ENCODE measurements at places on chromosomes 16 and 17.

- no peak for DNase-seq
These were observed 17.1 kb upstream of the ZFHX3 start for GRCh38 chr16:73064994-73065545.

- no peak for DNase-seq
These were observed 101.6 kb downstream of the MSI2 start for GRCh38 chr17:57357830-57358430.

DNA sequence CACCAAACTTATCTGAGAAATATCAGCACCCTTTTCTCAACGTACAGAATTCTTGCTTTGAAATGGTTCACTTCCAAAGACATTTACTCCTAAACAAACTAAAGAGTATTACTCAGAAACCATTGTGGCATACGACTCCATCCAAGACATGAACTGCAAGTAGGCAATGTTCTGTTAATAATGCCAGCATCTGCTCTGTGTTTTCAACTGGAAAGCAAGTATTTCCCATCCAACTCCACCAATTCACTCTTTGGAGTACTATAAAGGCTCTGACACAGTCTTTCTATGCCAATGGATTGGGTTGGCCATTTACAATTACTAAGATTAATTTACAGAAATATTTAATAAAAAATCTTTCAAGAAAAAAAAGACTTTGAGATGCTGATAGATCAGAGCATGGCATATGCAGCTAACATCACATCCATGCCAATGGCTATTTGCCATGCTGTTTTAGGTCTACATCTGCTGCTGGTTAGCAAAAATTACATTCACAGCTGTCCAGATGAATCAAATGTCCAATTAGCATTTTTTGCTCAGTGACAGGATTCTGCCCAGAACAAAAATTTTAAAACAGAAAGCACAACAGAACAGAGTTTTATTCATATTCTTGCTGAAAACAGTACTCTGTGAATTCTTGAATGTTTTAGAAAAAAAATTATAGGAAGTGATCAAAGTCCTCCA, 65.9 kb upstream of the HLF start:
- no peak for DNase-seq

- DNase-seq: no peak
These were observed 5.9 kb downstream of the ZDHHC7 start for GRCh38 chr16:85005285-85006069.

DNA sequence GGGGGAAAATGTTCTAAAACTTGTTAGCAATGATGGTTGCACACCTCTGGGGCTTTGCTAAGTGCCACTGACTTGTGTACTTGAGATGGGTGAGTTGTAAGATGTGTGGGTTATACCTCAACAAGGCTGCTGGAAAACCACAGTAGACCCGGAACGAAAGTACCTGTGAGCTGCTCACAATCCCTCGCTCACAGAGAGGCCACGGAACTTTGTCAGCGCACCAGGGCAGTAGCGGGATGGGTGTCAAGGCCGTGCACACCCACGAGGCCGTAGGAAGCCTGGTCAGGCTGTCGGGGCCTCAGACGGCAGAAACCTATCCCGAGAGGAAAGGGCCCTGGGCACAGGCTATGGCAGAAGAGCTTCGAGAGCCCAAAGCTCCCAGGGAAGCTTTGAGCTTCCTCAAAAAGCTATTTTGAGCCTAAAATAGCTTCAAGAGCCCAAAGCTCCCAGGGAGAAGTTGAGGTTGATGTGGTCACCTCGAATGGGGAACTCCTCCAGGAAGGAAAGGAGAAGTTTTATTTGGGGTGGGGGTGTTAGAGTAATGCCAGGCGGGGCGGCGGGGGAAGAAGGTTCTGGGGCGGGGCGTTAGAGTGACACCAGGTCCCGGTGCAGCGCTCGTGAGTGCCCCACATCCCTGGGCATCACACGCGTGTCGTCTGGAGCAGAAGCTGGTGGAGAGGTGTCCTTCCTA, 19.0 kb downstream of the CBFA2T3 start:
- no peak for DNase-seq

- no peak for DNase-seq
These were observed 43.4 kb downstream of the SLFN5 start for GRCh38 chr17:35286120-35286781.

- DNase-seq: no peak
These were observed 116.9 kb upstream of the ZKSCAN2 start for GRCh38 chr16:25374556-25374955.

DNA sequence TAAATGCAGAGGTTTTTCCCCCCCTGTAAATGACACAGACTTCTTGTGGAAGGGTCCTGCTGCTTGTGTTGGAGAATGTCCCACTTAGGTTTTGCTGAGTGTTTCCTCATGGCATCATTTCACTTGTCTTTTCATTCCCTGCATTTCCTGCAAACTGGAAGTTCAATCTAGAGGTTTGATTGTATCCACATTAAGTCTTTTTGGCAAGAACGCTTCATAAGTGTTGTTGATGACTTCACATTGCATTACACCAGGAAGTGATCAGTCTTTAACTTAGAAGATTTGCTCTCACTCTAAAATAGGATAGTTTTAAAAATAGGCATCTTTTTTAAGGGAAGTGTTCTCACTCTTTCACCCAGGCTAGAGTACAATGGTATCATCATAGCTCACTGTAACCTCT, 67.2 kb downstream of the RPTOR start:
- DNase-seq: no peak

- peak; percentile 64 for DNase-seq
These were observed at the start of gene ACSF3 for GRCh38 chr16:89093602-89094251. Gene ACSF3, plus strand, starts transcription at chr16:89093852. Its CDS starts 6,830 bp downstream, at chr16:89100682.

DNA sequence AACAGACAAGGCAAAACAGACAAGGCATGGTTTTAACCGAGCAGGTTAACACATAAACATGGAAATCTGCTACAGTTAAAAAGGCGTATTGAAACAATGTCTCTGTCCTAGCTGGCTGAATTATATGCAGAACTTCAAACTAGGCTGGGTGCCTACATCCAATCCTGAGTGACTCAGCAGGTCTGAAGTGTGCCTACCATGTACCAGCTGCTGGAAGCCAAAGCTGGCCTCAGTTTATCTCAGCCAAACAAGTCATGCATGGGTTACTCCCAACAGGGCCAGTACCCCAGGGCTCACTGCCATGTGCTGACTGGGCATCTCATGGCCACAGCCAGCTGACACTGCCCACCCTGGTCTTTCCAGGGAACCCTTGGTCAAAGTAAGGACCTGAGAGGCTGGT, 4.0 kb downstream of the C1QBP start:
- no peak for DNase-seq

GRCh38 chr16:12406926-12407690, 396.6 kb downstream of the CPPED1 start:
- no peak for DNase-seq

DNA sequence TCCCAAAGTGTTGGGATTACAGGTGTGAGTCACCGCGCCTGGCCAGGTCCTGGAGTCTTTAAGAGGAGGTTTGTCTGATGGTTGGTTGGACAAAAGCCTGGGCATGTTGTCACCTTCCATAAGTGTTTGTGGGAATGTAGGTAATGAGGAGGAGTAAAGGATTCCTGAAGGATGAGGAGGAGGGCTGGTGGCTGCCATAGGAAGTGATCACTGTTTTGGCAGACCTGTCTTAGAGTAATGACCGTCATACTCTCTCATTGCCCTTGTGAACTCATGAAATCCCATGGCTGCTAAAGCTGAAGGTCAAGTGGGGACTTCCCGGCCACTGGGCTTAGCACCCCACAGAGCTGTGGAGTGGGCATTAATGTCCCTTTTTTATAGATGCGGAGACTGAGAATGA, 40.5 kb downstream of the TENT4B start:
- DNase-seq: no peak

- DNase-seq: no peak
These were observed 14.0 kb downstream of the CA5A start for GRCh38 chr16:87922250-87922871.

GRCh38 chr17:16512011-16512410, 20.0 kb upstream of the LRRC75A start:
- no peak for DNase-seq

DNA sequence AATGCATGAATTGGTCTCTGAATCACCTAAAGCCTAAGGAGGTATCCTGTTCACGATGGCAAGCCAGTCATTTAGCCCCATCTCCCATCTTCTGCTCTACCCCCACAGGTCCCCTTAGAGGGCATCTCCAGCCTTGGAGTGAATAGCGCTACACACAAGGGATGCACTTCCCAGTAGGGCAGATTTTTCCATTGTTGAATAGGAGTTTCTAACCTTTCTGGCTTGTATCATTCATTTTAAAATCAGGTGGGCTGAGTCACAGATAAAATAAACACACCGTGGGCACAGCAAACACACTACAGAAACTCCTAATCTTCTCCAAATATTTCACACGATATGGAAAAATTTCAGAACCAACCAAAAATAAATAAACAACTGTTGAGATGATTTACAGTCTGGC, 201.2 kb upstream of the NOG start:
- no peak for DNase-seq

GRCh38 chr17:57948169-57948554, 7.0 kb downstream of the CUEDC1 start:
- DNase-seq: no peak

GRCh38 chr17:75654176-75654575, 12.8 kb downstream of the RECQL5 start:
- DNase-seq: no peak

GRCh38 chr17:40279402-40279801, 8.3 kb upstream of the CDC6 start:
- no peak for DNase-seq

DNA sequence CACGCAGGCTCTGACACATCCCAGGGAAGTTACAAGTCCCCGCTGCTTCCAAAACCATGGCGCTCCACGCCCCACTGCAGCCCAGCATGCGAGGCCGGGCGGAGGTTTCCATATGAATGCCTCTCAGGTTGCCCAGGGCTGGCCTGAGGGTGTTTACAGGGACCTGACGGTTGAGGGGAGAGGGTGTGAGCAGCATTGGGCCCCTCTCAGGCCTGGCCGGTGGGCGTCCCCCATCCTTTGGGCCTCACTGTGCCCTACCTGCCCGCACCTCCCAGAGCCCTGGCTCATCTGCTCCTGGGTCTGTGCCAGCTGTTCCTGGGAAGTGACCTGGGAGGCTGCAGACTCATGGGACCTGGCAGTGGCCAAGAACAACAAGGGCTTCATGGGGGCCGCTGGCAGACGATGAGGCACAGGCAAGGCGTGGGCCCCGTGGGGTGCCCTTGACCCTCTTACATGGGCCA, 173.5 kb downstream of the C16orf95 start:
- no peak for DNase-seq

DNA sequence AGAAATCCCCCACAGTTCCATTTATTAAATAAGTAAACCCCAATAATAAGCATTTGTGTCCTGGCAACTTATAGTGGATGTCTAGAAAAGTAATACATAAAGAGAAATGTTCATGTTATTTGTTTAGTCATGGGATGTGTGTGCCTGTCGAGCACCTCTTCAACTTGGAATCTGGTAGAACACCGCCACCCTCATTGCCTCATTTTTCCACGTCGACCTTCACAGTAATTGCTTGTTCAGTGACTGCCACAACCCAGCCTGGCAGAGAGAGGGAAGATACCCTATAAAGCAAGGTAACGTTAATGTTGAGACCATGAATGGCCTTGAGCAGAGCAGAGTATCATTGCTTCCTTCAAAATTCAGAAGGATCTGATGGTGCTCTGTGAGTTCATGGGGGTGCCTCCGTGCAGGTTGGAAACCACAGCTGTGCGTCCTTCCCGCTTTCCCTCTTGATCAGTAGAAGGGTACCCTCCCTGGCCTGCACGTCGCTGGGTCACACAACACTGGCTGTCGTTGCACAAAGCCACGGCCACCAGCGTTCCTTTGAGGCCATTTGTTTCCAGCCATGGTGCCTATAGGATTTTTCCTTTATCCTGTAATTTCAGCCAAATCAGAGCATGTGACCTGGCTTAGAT, 3.7 kb upstream of the DNASE1 start:
- no peak for DNase-seq

DNA sequence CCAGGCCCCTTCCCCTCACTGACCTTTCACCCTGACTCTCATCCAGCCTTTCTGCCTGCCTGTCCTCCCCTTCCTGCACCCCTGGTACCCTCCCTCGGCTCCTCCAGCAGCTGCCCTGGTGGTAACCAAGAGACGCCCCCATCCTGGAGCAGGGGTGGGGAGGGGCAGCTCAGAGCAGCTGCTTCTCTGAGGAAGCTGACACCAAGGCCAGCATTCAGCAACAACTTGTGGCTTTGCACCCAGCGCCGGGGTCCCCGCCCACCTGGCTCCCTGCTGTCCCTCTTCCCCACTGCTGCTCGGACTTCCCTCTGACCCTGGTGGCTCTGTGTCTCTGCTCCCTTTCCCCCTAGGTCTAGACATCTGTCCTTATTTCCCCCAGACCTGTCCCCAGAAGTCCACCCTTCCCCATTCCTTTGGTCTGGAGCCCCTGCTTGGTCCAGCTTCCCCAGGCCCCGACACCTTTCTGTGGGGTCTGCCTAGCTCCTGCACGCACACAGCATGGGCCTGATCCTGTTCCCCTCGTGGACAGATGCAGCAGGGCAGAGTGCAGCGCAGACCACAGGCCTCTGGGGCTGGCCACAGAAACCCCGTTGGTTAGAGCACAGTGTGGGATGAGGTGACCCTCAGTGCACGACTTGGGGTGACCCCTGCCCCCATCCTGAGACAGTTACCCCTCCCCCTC, 1.2 kb upstream of the ATP2A1 start:
- no peak for DNase-seq

GRCh38 chr16:58563775-58564174, 48.5 kb downstream of the SETD6 start:
- no peak for DNase-seq

GRCh38 chr17:2017274-2017941, 7.7 kb downstream of the RTN4RL1 start:
- no peak for DNase-seq

- DNase-seq: no peak
These were observed 412 bp upstream of the ADGRG3 start for GRCh38 chr16:57667526-57668262.

GRCh38 chr17:78357672-78358537, 2.0 kb downstream of the SOCS3 start:
- no peak for DNase-seq

DNA sequence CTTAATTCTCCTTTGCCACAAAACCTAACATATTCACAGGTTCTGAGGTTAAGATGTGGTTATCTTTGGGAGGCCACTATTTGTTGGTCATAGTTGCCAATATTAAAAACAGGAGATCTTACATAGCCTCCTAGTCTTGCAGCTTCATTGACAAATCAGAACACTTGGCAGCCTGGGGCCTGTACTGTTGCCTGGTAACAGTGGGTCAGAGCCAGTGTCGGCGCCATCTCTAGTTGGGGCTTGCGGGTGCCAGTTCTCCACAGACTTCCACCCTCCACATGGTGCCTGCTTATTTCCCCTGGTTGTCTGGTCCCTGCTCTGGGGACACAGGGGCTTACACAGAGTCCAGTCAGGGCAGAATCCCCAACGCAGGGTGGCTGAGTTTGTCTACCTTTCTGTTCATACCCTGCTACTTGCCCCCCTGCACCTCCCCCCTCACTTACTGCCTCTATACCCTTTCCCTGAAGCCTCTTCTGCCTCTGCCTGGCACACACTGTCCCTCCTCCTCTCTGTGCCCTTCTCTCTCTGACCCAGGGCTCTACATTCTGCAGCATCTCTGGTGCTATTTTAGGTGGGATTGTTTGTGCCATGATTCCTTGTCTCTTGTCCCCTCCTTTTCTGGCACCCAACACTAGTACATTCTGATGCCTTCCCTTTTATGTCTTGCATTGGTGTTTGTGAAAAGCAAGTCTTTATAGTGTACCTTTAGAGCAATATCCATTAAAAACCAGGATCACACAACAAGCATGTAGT, 13.4 kb downstream of the EPN2 start:
- no peak for DNase-seq

- DNase-seq: no peak
These were observed 37.9 kb upstream of the ADCY7 start for GRCh38 chr16:50228364-50228868.

GRCh38 chr17:6061290-6061689, 8.9 kb upstream of the WSCD1 start:
- no peak for DNase-seq
